ENCODE measurements at places on chromosomes 13 and 19.

GRCh38 chr19:14160017-14160703 is 23.8 kb upstream of the ASF1B start:
- DNase-seq: no peak

DNA sequence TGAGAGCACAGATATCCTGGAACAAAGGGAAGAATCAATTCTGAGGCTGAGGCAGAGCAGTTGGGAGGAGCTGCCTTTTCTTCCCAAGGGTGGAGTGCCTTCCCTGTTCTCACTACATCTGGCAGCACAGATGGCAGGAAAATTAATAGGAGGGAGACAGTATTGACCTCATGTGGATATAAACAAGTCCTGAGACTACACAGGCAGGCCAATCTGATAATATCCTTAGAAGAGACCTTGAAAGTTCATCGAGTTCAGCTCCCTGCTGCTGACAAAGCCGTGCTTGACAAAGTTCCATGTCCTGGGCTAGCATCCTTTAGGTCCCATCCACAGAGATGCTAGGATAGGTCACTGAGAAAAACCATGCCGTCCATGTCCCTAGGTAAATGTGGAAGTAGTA is 1451.5 kb downstream of the EFNB2 start:
- DNase-seq: no peak

DNA sequence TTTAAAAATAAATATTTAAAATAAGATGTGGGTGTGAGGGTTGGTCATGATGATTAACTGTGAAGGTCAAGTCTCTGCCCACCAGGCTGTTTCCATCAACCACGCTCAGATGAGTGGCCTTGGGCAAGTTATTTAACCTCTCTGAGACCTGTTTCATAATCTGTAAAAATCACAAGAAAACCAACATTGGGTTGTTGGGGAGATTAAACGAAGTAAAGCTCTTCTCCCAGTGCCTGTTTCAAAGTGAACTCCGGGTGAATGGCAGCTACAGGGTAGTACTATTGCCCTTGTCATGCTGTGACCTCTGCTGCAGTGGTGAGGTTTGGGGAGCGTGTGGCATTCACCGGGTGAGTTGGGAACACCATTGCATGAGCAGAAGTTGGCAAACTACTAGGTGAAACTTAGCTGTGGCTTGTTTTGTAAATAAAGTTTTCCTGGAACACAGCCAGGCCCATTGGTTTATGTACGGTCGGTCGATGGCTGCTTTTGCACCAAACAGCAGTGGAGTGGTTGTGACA is 153.2 kb downstream of the USP12 start:
- DNase-seq: no peak

DNA sequence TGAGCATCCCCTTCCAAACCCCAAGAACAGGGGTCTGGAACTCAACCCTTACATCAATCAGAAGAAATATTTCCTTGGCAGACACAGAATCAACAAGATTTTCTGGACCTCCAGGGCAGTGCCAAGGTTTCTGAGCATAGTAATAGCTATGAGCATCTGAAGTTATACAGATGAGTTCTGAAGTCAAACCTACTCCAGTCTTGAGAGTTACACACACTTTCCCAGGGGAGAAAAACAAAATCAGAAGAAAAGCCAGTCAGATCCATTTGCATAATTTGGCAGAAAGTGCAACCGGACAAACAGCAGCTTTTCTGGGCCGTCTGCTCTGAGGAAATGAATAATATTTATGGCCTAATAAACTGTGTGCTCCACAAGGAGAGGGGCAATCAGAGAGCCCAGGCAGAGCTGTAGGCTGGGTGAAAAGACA is 93.1 kb downstream of the KL start:
- no peak for DNase-seq

DNA sequence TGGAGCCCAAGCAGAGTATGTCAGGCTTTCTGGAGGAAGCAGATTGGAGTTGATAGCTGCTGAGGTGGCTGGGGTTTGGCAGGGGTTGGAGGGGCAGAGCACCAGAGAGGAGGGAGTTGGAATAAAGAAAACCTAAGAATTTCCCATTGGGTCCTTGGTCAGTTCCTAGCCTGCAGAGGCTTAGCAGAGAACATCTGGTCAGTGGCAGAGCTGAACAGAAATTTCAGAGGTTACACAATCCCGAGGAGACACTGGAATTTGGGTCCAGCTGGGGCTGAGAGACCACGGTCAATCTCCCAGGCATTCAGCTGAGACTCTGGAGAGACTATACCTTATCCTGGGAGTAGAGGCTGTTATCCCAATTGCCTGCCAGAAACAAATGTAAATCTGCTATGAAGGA is 84.4 kb downstream of the DPY19L3 start:
- DNase-seq: no peak

DNA sequence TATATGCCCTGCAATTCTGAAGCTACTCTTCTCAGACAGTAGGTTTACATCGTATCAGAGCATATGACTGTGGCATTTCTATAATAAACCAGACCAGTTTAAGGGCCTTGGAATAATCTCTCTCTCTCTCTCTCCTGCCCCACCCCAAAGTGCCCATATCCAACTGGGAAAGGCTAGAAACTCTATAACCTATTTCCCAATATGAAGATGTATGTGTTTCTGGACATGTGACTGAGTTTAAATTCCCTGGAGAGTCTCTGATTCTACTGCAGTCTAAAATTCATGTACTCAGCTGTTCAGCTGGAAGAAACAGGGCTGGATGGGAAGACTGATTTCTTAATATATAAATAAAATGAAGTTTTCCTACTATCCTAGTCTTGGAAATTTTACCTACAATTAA is 91.9 kb upstream of the MBNL2 start:
- DNase-seq: no peak

DNA sequence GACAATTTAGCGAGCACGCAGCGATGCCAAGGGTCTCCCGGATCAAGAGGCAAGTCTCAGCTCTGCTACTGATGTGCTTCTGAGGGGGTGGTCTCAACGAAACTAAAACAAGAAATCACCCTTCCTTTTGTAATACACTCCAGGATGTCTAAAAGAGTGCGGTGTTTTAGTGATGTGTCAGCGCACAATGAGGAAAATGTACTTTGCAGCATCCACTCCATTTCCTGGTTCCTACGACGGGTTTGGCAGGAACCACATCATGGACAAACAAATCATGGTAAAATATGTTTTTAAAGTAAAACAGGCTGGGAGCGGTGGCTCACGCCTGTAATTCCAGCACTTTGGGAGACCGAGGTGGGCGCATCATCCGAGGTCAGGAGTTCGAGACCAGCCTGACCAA is 154.0 kb upstream of the TSC22D1 start:
- no peak for DNase-seq

GRCh38 chr13:76733671-76734070 is 152.5 kb downstream of the KCTD12 start:
- DNase-seq: no peak

GRCh38 chr13:32695602-32696250 is 109.5 kb downstream of the PDS5B start:
- no peak for DNase-seq

- DNase-seq: no peak
Measured at GRCh38 chr19:51469162-51469561, 9.2 kb upstream of the CEACAM18 start.

GRCh38 chr19:58513213-58513693 is 1.5 kb upstream of the SLC27A5 start:
- DNase-seq: no peak

DNA sequence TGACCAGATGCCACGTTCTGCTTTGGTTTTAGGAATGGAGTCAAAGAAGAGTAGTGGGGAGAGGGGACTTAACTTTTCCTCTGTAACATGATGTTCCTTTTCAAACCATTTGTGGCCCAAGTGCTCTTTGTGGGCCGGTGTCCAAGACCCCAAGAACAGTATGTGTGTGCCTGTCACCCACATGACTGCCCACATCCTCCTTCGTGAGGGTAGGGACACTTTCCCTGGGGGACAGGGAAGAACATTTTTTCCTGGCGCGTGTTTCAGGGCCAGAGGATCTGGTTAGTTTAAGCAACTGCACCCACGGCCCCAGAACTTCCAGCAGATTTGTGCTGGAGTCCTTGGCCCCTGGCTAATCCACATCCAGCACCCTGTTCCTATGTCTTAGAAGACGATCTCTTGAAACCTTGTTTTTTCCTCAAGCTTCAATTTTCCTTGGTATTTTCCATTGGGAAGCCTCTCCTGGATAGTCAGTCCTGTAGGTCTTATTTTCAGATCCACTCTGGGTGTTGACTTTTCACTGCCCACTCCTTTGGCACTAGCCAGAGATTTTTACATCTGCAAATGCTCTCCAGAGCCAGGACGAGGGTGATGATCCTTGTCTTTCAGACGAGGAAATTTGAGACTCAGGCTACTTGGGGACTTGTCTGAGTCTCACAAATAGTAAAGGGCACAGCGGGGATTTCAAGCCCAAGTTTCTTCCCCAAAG is 10.8 kb upstream of the CCDC97 start:
- DNase-seq: no peak

DNA sequence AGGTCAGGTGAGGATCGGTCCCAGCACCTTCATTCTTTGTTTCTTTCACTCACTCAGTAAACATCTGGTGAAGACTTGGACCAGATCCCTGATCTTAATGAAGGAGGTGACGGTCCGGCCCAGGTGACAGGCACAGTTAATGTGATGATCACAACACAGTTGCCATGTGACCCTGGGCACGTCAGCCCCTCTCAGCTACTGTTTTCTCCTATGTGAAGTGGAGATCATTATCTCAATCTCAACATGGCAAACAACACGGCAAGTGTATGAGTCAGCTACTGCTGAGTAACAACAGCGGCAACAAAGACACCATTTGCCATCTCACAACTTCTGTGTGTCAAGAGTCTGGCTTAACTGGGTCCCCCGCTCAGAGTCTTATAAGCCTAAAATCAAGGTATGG is 74.6 kb downstream of the GNG7 start:
- no peak for DNase-seq

- no peak for DNase-seq
Measured at GRCh38 chr19:16585094-16585801, 13.0 kb upstream of the SLC35E1 start.

DNA sequence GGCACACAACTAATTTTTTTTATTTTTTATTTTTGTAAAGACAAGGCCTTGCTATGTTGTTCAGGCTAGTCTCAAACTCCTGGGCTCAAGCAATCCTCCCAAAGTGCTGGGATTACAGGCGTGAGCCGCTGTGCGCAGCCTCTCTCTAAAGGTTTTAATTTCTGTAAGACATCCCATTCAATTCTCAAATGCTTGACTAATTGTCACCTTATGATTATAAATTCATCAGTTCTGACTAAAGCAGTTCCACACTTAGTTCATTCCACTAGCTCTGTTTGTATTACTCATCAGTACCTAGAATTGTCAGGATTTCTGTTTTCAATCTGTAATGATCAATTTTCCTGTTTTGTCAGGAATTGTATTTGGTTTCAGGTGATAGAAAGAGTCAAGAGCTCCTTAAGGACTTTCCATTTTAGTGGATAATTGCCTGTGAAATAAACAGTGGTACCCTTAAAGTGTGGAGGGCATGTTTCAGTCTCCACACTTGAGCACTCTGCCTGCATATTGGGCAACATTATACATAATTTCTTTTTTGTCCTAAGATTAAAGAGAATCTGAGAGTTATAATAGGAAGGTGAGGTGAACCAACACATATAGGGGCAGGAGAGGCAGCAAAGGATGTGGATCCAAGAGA is 27.6 kb downstream of the GPALPP1 start:
- DNase-seq: no peak

GRCh38 chr13:113863524-113864272 is at the start of gene GAS6:
Gene GAS6 (minus strand): TSS chr13:113864076. CDS start chr13:113863920, 156 bp downstream.
- no peak for DNase-seq

GRCh38 chr19:18231775-18232174 is 5.5 kb upstream of the PDE4C start:
- DNase-seq: no peak

- peak; percentile 26 for DNase-seq
Measured at GRCh38 chr19:1853295-1854038, 5.2 kb upstream of the REXO1 start.

GRCh38 chr19:6092329-6093286 is 17.7 kb downstream of the RFX2 start:
- DNase-seq: peak; percentile 80

All from caudate nucleus (tissue), 63 donors.